Activated B cell treated with CpG ODN at 0.5 μM for 24 hours (primary cell): ENCODE measurements at places on chromosomes 3 and 15.
A peak's percentile ranks its signal among the peaks of the same experiment; 100 is the strongest.

- DNase-seq = no peak
Observed at GRCh38 chr3:32457971-32458471, 44.6 kb downstream of the CMTM6 start.

- DNase-seq = no peak
Observed at GRCh38 chr3:195054311-195054710, 216.6 kb downstream of the XXYLT1 start.

GRCh38 chr3:111999484-112000324, 982 bp downstream of the TAGLN3 start:
- DNase-seq = no peak

- no peak for DNase-seq
Observed at GRCh38 chr3:111681661-111682426, 86.7 kb upstream of the ZBED2 start.

DNA sequence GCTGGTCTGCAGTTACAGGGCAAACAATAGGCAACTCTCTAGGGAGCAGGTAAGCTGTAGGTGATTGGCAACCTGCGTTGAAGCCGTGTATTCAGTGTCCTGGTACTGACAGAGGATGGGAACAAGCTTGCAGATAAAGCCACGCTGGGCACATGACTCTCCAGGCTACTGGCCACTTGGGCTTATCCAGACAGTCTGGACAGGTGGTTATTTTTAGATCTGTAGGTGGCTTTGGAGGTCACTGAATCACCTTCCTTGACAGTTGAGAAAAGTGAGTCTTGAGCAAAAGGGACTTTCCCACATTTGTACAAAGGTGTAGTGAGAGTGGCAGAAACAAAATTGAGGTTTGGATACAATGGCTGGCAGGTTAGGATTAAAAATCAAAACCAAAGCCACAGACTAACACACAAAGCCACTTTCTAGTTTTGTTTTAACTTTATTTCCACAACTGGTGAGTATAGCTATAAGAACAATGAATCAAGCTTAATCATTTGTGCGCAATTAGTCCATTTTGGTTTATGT, 22.3 kb upstream of the IL1RAP start:
- DNase-seq = no peak

DNA sequence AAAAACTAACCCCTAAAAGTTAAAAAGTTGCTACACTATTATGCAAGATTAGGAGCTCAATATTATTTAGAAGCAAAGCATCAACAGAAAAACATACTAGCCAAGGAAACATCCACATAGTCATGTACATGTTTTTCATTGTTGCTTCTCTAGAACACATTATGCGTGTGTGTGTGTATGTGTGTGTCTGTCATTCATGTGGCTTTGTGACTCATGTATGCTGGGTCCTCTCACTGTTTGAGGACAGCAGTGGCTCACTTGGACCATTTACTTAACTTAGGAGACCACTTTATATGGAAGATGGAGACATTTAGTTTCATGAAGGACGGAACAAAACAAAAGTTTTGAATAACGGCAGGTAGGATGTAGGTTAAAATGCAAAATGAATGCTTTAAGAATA, 219.4 kb upstream of the THBS1 start:
- no peak for DNase-seq

GRCh38 chr3:144119633-144120032, 148.0 kb downstream of the DIPK2A start:
- no peak for DNase-seq

DNA sequence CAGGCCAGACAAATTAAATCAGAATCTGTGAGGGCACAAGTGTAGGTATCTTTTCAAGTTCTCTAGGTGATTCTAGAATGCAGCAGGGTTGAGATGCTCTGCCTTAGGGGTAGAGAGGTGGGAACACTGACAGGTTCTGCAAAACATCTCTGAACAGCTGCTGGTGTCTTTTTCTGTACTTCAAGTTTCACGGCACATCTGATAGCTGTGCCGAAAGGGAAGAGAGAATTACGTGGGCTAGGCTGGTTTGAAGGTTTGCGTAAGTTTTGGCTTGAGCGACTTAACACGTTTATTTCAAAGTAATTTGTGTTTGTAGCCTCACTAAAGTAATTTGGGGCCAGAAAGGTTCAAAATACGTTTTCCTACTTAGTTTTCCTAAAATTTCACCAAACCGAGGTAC, 22.5 kb downstream of the PXK start:
- DNase-seq = no peak

GRCh38 chr3:159977295-159977694, 11.3 kb upstream of the IL12A start:
- no peak for DNase-seq

DNA sequence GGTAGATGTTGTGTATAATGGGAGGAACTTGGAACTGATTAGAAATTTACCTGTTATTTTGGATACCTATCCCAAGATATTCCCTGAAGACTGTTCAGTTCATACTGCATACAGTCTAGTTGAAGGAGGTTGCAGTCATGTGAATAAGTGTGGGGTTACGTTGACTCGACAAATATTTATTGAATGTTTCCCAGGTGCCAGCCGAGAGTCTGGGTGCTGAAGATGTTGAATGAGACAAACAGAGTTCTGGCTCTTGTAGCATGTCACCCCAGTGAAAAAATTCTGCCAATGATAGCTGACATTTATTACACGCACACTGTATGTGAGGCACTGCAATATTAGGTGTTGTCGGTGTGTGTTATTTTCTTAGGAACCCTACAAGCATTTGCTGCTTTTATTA, 176.0 kb downstream of the KCNMB2 start:
- DNase-seq = no peak

DNA sequence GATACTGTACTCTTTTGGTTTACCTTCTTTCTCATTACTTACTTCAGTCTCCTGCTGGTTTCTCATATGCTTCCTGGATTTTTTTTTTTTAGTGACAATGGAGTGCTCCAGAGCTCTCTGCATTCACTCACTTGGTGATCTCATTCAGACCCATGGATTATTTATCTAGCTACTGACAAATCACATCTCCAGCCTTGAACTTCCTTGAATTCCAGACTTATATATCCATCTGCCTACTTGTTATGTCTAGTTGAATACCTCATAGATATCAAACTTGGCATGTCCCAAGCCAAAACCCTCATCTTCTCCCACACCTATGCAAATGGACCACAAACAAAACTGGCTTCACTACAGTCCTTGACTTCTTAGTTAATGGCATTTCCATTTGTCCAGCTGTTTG, 234.7 kb upstream of the ZPLD1 start:
- no peak for DNase-seq

- no peak for DNase-seq
Observed at GRCh38 chr3:125367403-125368230, 7.5 kb downstream of the ZNF148 start.

GRCh38 chr15:89018207-89018606, 70.0 kb upstream of the ABHD2 start:
- no peak for DNase-seq

GRCh38 chr3:2023959-2024358, 74.7 kb upstream of the CNTN4 start:
- no peak for DNase-seq

GRCh38 chr3:103818800-103819199, 1384.0 kb downstream of the ZPLD1 start:
- no peak for DNase-seq

GRCh38 chr3:145869958-145870357, 291.0 kb downstream of the PLOD2 start:
- DNase-seq = no peak

DNA sequence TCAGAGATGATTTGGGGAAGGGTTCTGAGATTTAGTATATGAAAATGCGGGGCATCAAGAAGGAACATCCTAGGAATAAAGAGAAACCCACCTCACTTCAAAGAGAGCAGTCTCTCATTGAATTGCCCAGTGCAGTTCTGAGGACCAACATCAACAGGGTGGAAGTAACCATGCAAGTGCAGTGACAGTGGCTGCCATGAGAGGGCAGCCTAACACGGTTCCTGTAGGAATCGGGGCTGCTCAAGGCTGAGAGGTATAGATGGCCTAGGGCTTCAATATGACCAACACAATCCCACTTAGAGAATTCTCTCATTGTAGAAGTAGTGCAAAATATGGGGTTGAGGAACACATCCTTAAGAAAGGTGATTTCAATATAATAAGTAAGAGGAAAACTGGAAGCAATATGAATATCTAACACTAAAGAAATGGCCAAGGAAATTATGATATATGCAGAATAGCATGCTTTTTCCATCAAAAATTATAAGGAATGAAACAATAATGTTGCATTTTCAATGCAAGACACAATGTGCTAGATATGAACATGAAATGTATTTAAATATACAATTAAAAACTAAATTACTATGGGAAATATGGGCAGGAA, 51.1 kb upstream of the ARRDC4 start:
- peak; percentile 36 for DNase-seq

- DNase-seq = no peak
Observed at GRCh38 chr3:194212161-194212844, 76.4 kb downstream of the HES1 start.

- no peak for DNase-seq
Observed at GRCh38 chr15:50675535-50676144, 11.0 kb downstream of the TRPM7 start.

GRCh38 chr3:107947203-107947602, 143.6 kb downstream of the CD47 start:
- no peak for DNase-seq

- no peak for DNase-seq
Observed at GRCh38 chr15:29747837-29748417, 74.3 kb downstream of the TJP1 start.

- DNase-seq = no peak
Observed at GRCh38 chr3:67883766-67884165, 229.4 kb upstream of the SUCLG2 start.

GRCh38 chr15:63046917-63047760, 4.6 kb downstream of the TPM1 start:
- no peak for DNase-seq

- no peak for DNase-seq
Observed at GRCh38 chr15:82670699-82671098, 23.5 kb upstream of the CPEB1 start.

GRCh38 chr3:183378008-183378407, 50.4 kb downstream of the MCF2L2 start:
- DNase-seq = no peak

DNA sequence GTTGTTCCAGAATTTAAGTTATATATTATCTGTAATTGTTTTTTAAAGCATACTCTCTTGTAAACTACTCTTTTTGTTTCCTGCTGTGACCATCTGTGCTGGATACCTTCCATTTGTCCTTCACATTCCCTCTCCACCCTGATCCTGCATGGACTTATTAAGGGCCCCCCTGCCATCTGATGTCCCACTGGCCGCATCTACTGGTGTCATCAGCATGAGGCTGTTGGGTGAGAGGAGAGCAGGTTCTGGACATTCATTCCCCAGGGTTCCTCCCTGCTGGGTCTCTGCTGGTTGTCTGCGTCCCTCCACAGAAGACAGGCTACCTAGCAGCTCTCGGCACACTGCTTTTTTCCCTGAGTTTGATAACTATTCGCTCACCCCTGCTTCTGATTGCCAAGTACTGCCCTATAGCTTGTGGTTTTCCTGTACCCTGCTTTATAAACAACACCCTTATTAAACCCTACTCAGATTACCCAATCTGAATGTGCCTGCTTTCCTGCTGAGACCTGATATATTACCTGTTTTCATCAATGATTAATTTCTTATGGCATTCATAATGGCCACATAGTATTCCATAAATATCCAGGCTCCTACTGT, 7.7 kb downstream of the CMTM8 start:
- no peak for DNase-seq

GRCh38 chr3:152349392-152349791, 80.7 kb downstream of the MBNL1 start:
- no peak for DNase-seq

GRCh38 chr3:55564726-55565125, 77.6 kb upstream of the WNT5A start:
- DNase-seq = no peak

DNA sequence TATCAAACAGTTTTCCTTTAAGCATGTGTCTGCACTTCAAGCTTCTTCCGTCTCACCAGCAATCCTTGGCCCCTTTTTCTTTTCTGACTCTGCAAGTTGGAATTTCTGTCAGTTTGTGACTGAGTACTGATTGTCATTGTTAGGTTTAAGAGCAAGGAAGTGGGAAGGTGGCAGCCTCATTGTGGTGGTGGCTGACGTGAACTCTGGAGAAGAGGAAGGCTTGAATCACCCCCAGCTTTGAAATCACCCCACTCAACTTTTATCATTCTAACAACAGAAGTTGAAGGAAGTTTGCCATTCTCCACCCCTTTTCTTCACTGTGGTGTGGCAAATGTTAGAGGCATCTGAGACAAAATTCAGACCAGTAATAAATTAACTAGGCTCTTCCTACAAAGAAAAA, 231.6 kb upstream of the AGTR1 start:
- no peak for DNase-seq

GRCh38 chr3:172915911-172916514, 165.5 kb downstream of the ECT2 start:
- DNase-seq = no peak

DNA sequence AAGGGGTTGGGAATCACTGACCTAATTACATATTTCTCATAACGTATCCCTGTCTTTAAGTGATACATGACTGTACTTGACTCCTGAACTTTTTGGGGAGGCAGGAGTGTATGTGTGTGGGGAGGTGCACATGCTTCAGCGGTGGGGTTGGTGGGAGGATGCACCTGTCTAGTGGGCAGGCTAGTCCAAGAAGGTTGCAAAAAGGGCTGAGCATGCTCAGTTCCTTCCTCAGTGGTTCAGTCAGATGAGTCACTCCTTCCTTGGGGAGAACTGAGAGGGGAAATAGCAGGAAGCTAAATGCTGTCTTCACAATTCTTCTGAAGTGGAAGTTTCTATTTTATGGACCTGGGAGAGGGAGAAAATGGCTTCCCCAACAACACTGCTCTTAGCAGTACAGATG, 24.6 kb upstream of the AP4E1 start:
- no peak for DNase-seq

DNA sequence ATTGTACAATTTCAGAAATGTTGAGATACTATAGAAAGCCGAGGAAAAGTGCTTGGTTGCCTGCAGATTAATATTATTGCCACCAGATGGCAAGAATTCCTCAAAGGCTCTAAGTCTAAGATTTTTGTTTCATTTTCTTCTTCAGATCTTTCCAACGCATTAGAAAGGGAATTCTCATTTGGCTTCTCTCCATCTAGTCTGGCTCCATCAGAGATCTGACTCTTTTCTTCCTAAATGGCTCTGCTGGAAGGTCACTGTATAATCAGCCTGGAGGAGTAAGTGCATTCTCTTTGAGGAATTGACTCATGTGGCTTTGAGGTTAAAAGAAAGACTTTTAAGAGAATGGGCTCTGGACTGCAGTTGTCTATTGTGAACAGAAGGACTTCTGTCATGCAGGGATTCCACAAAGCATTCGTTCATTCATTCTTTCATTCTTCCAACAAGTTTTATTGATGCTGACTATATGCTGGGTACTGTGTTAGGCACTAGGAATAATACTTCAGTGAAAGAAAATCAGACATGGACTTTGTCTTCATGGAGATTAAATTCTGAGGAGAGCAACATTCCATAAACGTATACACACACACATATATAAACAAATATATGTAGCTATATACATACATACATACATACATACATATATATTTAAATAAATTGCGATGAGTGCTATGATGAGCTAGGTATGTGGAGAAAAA, 55.3 kb downstream of the SLC28A2 start:
- DNase-seq = no peak

GRCh38 chr15:78101423-78102105, 9.2 kb downstream of the SH2D7 start:
- no peak for DNase-seq
